ENCODE measurements at places on chromosomes 13 and 19. TPM values are rescaled to one million over a fixed set of nuclear protein-coding genes. Genes with fewer than 3 reads are reported as not detected.

The PDE4C gene
- total RNA-seq, result 0.33 TPM

The EDNRB gene
- 18.2 TPM for total RNA-seq

The PGLYRP1 gene
- total RNA-seq, result not detected

The GPC5 gene
- total RNA-seq, result 2.8 TPM

Measured in type B pancreatic cell (in vitro differentiated cells).